Nephron progenitor cell (in vitro differentiated cells): ENCODE measurements at places on chromosomes 1 and 21.
A peak's percentile ranks its signal among the peaks of the same experiment; 100 is the strongest.

GRCh38 chr1:5267603-5268235 is 613.3 kb downstream of the AJAP1 start:
- H3K4me1 ChIP-seq = peaks cover 19% of the 10 kb centered on the region
- no peak overlapping the region for H3K4me3 ChIP-seq
- peaks cover 14% of the 10 kb centered on the region for H3K27me3 ChIP-seq
- DNase-seq = no peak

DNA sequence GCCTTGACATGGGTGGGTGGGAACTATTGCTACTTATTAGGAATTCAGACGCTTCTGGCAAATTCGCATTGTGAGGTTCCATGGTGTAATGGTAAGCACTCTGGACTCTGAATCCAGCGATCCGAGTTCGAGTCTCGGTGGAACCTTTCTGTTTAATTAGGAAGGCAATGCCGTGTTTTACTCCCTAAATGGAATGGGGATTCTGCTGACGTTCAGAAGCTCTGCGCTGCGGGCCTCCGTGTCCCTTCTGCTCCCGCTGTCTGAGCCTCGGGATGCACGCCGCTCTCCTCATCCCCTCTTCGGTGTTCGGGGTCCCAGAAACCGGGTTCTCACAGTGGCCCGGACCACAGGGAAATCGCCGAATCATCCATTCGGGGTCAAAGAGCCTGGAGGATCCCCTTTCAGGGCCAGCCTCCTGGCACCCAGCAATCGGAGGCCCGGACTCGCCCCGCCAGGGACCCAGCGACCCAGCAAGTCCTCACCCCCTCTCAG is 280.3 kb downstream of the FAM72C start:
- no peak overlapping the region for H3K27ac ChIP-seq
- H3K4me3 ChIP-seq = no peak overlapping the region
- no peaks in the 10 kb centered on the region for H3K36me3 ChIP-seq
- DNase-seq = no peak
- peaks cover 2% of the 10 kb centered on the region for H3K27me3 ChIP-seq
- H3K4me1 ChIP-seq = no peaks in the 10 kb centered on the region

GRCh38 chr21:15772654-15773053 is 42.9 kb downstream of the USP25 start:
- no peak overlapping the region for H3K4me3 ChIP-seq
- no peak overlapping the region for H3K27ac ChIP-seq
- peaks cover 53% of the 10 kb centered on the region for H3K36me3 ChIP-seq
- peaks cover 11% of the 10 kb centered on the region for H3K4me1 ChIP-seq
- DNase-seq = no peak

- peaks cover 8% of the 10 kb centered on the region for H3K27me3 ChIP-seq
- H3K4me3 ChIP-seq = no peak overlapping the region
- DNase-seq = no peak
Measured at GRCh38 chr1:219902951-219903350, 25.4 kb downstream of the SLC30A10 start.

DNA sequence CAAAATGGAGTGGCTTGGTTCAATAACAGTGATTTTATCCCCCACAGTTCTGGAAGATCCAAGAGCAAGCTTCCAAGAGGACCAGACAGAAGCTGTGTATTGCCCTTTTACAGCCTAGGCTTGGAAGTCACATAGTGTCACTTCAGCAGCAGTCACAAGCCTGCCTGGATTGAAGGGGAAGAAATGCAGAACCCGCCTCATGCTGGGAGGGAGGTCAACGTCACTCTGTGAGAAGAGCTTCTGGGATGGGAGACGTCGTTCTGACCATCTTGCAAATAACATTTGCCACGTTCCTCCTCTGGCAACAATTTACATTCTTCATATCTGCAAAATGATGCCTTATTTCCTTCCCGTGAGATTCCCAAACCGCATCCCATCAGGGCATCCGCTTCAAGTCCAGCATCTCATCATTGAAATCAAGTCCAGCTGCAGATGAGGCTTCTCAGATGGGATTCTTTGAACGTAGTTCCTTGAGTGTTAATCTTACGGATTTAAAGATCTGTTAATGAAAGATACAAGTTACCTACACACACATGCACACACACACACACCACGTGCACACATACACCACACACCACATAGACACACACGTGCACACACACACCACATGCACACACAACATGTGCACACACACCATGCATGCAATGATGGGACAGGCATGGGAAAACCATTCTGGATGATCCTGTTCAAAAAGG is 23.9 kb upstream of the KIF1B start:
- no peak overlapping the region for H3K27ac ChIP-seq
- DNase-seq = no peak
- peaks cover 5% of the 10 kb centered on the region for H3K4me1 ChIP-seq
- peaks cover 9% of the 10 kb centered on the region for H3K27me3 ChIP-seq

- no peak for DNase-seq
- no peaks in the 10 kb centered on the region for H3K4me1 ChIP-seq
- no peak overlapping the region for H3K4me3 ChIP-seq
- H3K27ac ChIP-seq = no peak overlapping the region
Measured at GRCh38 chr1:195065437-195065836, 1542.8 kb downstream of the KCNT2 start.

GRCh38 chr1:230612651-230613050 is 29.6 kb upstream of the COG2 start:
- no peaks in the 10 kb centered on the region for H3K4me1 ChIP-seq
- no peak overlapping the region for H3K27ac ChIP-seq
- no peak overlapping the region for H3K4me3 ChIP-seq
- no peaks in the 10 kb centered on the region for H3K36me3 ChIP-seq
- no peak for DNase-seq

DNA sequence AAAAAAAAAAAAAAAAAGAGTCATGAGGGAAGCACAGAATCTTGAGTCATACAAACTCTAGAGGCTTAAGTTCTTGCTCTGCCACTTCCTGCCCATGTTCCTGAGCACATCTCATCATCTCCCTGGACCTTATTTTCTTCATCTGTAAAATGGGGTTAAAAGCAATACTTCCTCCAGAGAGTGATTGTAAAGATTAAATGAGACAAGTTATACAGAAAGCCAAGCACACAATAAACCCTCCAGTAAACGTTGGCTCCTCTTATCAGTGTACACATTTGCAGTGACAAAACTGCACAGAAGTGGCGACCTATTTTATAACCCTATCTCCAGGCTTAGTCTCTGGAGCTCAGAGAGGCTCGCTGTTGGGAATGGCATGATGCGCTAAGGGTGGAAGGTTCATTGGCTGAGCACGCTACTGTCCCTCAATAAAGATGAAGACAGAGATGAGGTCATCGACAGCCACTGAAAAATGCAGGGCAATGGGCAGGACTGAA is 82.1 kb downstream of the RRAGC start:
- no peaks in the 10 kb centered on the region for H3K36me3 ChIP-seq
- H3K4me1 ChIP-seq = peaks cover 2% of the 10 kb centered on the region
- H3K27me3 ChIP-seq = peaks cover 15% of the 10 kb centered on the region
- no peak overlapping the region for H3K4me3 ChIP-seq
- DNase-seq = no peak

DNA sequence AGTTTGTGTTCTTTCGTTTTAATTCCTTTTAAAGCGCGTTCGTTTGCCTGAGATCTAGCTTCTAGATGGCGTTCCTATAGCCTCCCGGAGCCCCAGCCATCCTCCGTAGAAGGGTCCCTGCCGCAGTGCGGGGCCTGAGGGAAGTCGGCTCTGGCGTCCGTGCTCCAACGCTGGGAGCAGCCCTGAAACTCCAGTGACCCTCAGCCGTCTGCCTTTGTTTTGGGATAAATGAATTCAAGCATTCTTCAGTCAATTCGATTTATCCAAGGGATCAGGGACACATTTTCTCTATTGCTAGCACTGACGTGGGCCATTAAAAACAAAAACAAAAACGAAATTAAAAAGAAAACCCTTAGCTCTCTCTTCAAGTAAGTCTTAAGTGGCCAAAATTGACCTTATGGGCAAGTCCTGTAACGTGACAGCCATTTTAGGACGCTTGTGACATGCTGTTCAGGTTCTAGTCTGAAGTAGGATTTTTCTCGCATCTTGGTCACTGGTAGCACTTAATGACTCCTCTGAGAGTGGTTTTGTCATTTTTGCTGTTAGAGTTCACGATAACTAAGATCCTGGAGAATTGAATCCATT is 742 bp upstream of the HSPA13 start:
- H3K27me3 ChIP-seq = no peaks in the 10 kb centered on the region
- peaks cover 16% of the 10 kb centered on the region for H3K36me3 ChIP-seq
- H3K27ac ChIP-seq = peak overlapping the region; percentile 100
- DNase-seq = no peak
- peak overlapping the region; percentile 100 for H3K4me3 ChIP-seq

DNA sequence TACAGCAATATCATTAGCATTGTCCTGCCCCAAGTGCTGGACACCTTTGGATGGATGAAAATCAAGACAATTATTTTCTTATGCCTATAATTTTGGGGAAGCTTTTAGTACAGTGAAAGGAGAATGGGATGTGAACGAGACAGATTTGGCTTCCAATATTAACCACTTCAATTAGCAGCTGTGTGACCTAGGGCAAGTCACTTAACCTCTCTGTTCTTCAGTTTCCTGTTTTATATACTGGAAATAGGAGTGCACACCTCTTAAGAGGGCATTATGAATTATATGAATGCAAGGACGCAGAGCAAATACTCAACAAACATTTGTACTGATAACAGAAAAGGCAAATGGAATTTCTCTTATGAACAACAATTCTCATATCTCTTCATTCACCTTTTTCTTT is 18.5 kb downstream of the CYP2J2 start:
- no peak overlapping the region for H3K27ac ChIP-seq
- no peaks in the 10 kb centered on the region for H3K4me1 ChIP-seq
- H3K27me3 ChIP-seq = peaks cover 5% of the 10 kb centered on the region
- no peak for DNase-seq
- no peaks in the 10 kb centered on the region for H3K36me3 ChIP-seq

- peaks cover 3% of the 10 kb centered on the region for H3K27me3 ChIP-seq
- H3K4me1 ChIP-seq = peaks cover 13% of the 10 kb centered on the region
- no peak overlapping the region for H3K4me3 ChIP-seq
Measured at GRCh38 chr21:34152500-34152899, 79.1 kb downstream of the MRPS6 start.

- no peaks in the 10 kb centered on the region for H3K36me3 ChIP-seq
- no peak overlapping the region for H3K27ac ChIP-seq
- H3K4me3 ChIP-seq = no peak overlapping the region
- peaks cover 3% of the 10 kb centered on the region for H3K27me3 ChIP-seq
Measured at GRCh38 chr1:61233121-61233660, 150.8 kb downstream of the NFIA start.

GRCh38 chr1:205680073-205680851 is at the start of gene SLC45A3:
SLC45A3 (minus strand) TSS chr1:205680509; CDS start chr1:205664656, 15,853 bp downstream.
- peaks cover 41% of the 10 kb centered on the region for H3K4me1 ChIP-seq
- H3K36me3 ChIP-seq = no peaks in the 10 kb centered on the region
- H3K27me3 ChIP-seq = peaks cover 23% of the 10 kb centered on the region
- H3K27ac ChIP-seq = no peak within 1 kb of the TSS
- DNase-seq = peak; percentile 78

GRCh38 chr1:36842448-36842847 is 191.9 kb downstream of the GRIK3 start:
- H3K4me1 ChIP-seq = peaks cover 33% of the 10 kb centered on the region
- DNase-seq = no peak
- no peak overlapping the region for H3K27ac ChIP-seq
